ENCODE measurements at places on chromosomes 13 and 19.

DNA sequence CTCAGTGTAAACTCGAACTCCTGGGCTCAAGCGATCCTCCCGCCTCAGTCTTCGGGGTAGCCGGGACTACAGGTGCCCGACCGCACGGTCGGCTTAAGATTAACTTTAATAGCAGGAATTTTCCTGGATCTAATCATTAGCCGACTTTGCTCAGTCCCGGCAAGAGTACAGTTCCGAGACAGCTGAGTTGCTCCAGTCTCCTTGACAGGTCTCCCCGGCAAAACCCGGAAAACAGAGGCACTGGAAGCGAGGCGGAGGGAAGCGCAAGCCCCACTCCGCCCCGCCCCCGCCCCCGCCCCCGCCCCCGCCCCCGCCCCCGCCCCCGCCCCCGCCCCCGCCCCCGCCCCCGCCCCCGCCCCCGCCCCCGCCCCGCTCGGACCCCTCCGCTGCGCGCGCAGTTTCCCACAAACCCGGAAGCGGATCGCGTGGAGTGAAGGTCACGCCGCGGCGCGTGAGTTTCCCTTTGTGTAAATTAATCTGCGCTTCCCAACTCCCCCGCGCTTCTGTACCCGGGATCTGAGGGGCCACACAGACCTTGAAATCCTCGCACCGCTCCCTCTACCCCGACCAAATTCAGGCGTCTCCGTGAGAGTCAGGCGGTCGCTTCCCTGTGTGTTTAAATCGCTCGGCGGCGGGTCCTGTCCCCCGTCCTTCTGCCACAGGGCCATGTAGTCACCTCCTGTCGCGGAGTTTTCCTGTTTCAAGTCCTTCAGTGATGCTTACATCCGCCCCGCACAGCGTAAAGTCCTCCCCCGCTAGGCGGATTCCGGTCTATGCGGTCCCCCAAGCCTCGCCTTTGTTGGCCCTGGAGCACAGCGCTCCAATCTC lies at the start of gene ZNF480:
Gene ZNF480 (plus strand): TSS at position 397 of the 828 bp plus-strand sequence. CDS start 3,244 bp downstream, outside the sequence.
- peak; percentile 84 for DNase-seq

GRCh38 chr13:91347202-91347995 lies at the start of gene MIR17HG:
Gene MIR17HG, plus strand, starts transcription at chr13:91347687.
- DNase-seq: peak; percentile 76

DNA sequence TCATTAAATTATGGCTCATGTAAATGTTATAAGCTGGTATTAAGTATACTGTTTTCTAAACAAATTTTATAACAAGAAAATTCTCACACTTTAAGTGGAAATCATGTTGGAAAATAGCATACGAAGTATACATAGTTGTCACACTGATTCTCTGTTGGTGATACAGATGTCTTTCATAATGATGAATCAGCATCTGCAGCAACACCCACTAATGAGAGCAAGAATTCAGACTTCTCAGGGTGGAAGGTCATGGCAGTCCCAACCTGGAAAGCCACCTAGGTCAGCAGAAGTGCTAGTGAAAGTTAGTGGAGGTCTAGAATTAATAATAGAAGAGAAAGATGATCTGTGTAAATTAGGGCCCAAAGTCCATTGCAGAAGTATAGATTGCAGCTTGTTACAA lies 719.7 kb upstream of the MIR17HG start:
- no peak for DNase-seq

GRCh38 chr13:102799426-102800144 lies 666 bp downstream of the BIVM start:
- DNase-seq: no peak

DNA sequence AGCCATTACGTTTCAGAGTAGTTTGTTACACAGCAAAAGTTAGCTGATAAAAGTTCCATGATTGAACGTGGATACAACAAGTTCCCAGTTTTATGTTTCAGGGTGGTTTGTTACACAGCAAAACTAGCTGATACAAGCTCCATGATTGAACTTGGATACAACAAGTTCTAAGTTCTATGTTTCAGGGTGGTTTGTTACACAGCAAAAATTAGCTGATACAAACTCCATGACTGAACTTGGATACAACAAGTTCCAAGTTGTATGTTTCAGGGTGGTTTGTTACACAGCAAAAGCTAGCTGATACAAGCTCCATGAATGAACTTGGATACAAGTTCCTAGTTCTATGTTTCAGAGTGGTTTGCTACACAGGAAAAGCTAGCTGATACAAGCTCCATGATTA lies 47.6 kb downstream of the INSR start:
- no peak for DNase-seq

GRCh38 chr19:2602391-2603181 lies 99.9 kb downstream of the GNG7 start:
- DNase-seq: no peak

DNA sequence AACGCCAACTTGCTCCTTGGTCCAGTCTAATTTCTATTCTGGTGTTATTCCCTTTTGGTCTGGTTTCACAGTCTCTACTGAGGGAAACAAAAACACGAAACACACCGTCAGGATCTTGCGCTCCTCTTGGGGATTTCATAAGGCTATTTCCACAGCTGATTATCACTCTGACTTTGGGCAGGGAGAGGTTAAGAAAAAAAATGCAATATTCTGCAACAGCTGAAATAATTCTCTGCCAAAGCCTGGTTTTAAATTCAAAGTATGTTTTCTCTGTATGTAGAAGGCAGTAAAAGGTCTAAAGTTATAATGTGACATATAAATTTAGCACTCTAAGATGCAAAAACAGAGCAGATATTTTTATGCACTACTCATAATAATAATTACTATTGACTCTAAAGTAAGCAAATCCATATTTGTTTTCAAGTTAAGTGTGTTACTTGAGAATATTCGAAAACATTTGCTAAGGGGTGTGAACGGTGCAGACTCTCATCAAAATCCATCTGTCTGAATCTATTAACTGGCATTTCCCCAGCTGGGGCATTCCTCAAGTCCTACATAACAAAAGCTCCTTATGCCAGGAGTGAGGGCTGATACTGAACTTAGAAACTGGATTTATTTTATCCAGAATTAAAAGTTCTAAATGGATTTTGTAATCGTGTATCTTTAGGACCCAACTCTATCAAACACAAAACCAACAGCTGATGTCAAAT lies 38.4 kb upstream of the STARD13 start:
- DNase-seq: no peak

- DNase-seq: no peak
Measured at GRCh38 chr19:30567536-30568232, 195.5 kb downstream of the ZNF536 start.

DNA sequence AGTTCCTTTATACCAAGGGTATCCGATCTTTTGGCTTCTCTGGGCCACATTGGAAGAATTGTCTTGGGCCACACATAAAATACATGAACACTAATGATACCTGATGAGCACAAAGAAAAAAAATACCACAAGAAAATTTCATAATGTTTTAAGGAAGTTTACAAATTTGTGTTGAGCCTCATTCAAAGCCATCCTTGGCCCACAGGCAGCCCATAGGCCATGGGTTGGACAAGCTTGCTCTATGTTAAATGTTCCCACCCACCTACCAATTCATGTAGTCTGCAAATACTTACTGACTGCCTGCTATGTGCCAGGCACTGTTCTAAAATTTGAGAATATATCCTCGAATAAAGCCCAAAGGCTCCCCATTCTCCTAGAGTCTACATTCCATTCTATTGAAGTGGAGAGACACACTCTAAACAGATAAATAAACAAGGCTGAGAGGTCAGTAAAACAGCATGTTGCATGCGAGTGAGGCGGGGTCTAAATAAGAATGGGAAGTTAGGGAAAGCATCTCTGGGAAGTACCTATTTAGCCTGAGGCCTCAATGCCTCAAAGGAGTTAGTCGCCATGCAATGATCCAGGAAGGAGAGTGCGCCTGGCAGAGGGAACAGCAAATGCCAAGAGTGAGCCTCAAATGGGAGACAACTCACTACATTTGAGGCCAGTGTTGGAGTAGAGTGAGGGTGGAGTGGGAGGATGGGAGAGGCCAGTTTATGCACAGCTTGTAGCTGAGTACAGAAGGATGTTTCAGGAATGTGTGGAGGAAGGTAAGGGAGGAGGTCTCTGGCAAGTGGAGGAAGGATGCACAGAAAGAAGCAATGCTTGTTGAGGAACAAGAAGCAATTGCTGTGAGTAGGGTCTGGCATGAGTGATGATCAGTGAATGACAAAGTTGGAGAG lies 52.5 kb upstream of the CLDN10 start:
- no peak for DNase-seq

DNA sequence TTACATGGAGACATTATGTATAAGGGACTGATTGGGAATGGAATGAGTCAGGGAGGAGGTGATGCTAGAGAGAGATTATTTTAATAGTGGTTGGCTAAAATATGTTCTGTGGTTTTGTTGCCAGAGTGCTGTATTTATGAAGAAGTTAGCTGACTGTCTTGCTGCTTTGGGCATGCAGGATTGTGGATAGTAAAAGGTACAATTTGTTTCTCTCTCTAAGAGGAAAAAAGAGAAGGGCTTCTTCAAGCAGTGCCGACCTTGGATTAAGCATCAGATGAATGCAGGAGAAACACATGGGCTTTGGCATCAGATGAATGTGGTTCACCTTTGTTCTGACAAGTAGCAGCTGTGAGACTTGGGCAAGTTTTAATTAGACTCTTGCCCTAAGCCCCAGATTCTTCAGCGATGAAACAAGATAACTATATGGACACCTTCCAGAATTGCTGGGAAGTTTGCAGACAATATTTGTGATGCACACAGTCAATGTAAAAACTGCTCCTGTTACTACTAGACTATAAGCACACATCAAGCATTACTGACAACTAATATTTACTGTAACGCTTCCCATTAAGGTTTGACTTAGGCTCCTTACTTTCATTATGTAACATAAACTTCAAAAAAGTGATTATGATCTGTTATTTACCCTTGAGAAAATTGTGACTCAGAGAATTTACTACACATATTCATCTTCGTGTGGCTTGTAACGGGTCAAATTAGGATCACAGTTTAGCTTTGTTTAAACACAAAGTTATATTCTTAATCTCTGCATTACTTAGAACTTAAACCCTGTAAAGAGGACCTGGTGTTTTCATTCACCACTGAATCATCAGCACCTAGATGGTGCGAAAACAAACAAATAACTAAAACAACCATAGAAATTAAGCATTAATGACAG lies 824.0 kb downstream of the PCDH9 start:
- no peak for DNase-seq

GRCh38 chr13:51002736-51003135 lies 93.1 kb downstream of the RNASEH2B start:
- no peak for DNase-seq

GRCh38 chr13:32007494-32007893 lies 24.1 kb upstream of the FRY start:
- DNase-seq: no peak

DNA sequence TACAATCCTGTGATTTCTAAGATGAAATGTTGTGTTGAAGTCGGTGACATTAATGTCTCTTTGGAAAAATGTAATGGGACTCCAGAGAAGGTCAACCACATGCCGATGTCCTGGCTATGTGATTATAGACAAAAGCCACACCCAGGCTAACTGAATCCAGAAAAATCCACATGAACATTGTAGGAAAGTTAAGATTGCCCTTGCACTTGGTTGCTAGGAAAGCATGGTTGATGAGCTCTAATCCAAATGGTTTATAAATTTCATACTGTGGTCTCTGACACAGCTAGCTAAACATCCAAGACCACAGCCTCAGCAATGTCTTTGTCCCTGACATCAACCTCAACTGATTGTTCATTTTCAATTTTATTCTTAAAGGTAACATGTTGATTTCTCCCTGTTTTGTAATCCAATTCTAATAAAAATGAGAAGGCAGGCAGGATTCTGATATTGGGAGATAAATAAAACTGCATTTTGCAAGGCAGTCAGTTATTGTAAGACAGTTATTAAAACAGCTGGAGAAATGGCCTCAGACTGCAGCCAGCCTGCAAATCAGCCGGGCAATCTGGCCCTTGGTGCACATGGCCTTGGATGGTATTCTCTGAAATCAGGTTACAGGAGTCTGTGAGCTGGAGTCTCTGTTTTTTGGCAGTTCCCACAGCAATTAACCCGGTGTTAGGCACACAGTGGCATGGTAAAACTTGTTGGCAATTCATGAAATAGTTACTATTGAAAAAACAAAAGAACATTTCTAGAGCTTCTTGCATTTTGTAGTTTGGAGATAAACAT lies 93.9 kb downstream of the STARD13 start:
- no peak for DNase-seq

DNA sequence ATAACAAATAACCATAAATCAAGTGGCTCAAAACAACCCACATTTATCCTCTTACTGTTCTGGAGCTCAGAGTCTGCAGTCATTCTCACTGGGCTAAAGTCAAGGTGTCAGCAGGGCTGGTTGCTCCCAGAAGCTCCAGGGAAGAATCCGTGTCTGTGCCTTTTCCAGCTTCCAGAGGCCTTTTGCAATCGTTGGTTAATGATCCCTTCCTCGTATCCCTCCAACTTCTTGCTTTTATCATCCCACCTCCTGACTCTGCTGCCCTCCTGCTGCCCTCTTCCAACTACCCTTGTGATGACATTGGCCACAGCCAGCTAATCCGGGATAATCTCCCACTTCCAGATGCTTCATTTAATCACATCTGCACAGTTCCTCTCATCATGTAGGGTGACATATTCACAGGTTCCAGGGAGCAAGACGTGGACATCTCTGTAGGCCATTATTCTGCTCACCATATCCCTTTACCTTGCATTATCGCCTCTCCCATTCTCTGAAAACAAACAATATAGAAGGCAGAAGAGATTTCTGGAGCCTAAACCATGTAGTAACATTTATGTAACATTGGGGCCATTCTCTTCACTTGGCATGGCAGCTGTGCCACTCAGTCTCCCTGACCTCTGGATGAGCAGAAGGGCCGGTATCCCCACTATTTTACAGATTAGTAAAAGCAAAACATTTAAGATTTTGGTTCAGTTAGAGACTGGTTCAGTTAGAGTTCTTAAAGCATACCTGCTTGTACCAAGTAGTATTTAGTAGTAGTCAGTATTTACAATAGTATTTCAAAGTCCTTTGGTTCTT lies 53.5 kb downstream of the RFC3 start:
- no peak for DNase-seq

GRCh38 chr13:51327961-51328360 lies 11.5 kb upstream of the SERPINE3 start:
- DNase-seq: no peak

- no peak for DNase-seq
Measured at GRCh38 chr13:108610507-108610906, 18.9 kb upstream of the MYO16 start.

- DNase-seq: no peak
Measured at GRCh38 chr13:35781036-35782000, 304.8 kb upstream of the MAB21L1 start.

GRCh38 chr13:110797230-110797877 lies 83.9 kb downstream of the ING1 start:
- no peak for DNase-seq

DNA sequence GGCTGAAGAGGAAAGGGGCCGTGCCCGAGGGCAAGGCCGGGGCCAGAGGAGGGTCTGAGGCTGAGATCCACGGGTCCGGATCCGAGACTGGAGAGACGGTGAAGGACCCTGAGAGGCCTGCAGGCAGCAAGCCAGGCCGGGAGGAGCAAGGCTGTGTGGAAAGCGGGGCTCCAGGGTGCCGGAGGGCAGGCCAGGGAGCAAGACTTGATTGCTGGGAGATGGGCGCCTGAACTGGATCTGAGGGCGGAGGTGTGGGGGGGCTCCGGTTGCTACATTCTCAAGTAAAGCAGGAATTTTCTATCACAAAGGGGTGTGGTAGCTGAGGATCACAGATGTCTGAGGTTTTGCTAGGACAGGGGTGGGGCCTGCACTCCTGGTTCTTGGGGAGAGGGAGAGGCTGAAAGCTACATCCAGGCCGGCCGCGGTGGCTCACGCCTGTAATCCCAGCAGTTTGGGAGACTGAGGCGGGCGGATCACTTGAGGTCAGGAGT lies 3.8 kb downstream of the MAMSTR start:
- DNase-seq: no peak
